MCF 10A (cell line): ENCODE measurements at places on chromosomes 12 and 14.

GRCh38 chr14:63249092-63249491 lies 44.8 kb downstream of the RHOJ start:
- no peak for DNase-seq

DNA sequence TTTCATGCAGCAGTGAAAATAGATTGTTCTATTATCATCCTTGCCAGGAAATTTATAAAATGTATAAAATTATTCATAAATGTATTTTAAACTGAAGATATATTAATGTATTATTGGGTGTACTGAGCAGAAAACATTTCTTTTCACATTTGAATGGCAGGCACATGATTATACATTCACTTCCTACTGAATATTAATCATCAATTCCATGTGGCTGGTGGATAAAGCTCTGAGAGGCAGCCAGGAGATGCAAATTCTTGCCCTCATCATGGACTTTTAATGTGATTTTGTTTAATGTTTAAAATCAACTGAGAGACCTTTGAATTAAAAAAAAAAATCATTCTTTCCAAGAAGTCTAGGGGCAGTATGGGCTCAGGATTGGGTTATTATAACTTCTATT lies 40.8 kb downstream of the ANO6 start:
- no peak for DNase-seq

DNA sequence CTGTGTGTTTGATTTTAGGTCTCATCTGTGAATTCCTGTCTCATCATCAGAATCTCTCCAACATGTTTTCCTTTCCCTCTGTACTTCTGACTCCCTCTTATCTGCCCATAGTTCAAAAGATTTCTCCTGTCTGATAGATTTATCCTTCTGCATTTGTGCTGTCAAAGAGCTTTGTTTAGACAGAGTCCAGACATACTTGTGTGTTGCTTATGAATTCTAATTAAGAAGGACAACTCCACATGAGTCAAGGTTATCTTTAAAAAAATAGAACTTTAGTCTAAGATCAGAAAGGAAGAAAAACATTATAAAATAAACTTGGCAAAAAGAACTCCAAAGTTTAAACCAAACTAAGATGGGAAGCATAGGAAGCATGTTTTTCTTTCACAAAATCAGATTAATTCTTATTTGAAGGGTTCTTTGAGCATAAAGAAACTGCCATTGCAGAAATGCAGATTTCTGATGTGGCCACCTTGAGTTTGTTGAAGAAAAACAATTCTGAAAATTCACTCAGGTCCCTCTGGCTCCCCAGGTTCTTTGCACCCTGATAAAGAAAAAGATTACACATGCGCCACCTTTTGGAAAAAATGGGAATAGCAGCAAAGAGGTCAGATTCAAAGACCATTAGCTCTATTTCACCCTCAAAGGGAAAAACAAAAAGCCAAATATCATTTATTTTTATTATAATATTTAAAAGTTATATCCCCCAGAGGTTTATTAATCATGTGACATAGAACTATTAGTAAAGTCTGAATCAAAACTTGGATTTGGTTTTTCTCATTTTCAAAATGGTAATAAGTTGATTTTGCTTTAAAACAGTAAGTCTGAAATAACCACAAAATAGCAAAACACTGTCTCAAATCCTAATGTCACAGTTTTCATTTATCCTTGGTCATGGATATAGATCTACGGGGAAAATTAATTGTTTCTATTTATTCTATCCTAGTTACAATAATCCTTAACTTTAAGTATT lies 143.7 kb upstream of the DCN start:
- DNase-seq = peak; percentile 72

- DNase-seq = no peak
Measured at GRCh38 chr14:58287607-58288042, 10.7 kb upstream of the ARID4A start.

- no peak for DNase-seq
Measured at GRCh38 chr12:97452839-97453238, 9.8 kb upstream of the RMST start.

- no peak for DNase-seq
Measured at GRCh38 chr14:69355607-69356281, 42.4 kb downstream of the ERH start.

DNA sequence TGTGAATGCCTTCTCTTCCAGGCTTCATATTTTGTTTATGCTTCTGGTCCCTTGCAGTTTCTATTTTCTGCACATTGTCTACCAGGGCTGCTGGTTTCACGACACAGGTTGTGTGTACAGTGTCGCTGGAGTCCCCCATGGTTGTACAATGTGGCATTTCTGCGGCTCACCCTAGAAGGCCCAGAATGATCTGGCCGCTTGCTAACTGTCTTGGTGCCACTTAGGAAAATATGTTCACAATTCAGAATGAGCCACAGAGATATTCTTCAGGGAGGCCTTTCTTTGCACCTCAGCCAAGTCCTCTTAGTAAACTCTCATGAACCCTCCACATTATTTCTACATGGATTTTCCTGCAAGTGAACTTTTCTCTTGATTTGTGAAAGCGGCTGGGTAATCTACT lies 195.4 kb downstream of the SUDS3 start:
- DNase-seq = no peak

DNA sequence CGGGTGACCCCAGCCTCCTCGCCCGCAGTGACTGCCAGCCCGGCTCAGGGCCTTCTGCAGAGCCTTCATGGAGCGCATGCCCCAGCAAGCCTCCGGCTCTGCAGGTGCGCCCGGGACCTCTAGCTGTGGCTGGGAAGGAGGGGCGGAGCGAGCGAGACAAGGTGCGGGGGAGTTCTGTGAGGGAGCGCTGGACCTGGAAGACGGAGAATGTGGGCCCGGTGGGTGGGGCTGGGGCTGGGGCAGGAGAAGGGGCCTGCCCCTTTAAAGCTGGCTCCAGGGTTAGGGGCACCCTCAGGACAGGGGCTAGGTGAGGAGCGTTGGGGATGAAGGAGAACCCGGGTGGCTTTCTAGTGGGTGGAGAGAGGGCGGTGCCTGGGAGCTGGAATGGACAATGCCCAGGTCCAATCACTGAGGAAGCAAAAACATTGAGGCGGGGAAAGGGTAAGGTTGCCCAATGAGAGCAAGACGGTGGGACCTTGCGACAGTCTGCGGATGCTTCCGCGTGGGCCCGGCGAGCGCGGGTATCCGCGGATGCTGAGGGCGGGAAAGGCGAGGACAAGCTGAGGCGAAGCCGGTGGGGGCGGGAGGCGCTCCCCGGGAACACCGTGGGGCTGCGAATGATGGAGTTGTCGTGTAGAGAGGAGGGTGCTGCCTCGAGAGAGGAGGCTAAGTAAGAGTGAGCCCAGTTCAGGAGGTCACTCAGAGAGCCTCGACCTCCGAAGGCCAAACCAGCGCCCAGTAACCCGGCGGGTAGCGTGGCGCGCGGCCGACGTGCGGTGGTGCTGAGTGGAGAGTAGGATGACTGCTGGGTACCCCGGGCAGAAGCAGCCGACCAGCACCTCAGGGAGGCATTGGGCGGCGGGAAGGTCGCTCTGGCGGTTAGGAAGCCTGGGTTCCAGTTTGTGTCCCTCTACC lies at the start of gene GLS2:
GLS2 (minus strand) TSS at position 121 of the 915 bp plus-strand sequence; CDS start at position 78, 43 bp downstream.
- peak; percentile 86 for DNase-seq

GRCh38 chr12:69661386-69661785 lies 37.7 kb downstream of the BEST3 start:
- DNase-seq = no peak

DNA sequence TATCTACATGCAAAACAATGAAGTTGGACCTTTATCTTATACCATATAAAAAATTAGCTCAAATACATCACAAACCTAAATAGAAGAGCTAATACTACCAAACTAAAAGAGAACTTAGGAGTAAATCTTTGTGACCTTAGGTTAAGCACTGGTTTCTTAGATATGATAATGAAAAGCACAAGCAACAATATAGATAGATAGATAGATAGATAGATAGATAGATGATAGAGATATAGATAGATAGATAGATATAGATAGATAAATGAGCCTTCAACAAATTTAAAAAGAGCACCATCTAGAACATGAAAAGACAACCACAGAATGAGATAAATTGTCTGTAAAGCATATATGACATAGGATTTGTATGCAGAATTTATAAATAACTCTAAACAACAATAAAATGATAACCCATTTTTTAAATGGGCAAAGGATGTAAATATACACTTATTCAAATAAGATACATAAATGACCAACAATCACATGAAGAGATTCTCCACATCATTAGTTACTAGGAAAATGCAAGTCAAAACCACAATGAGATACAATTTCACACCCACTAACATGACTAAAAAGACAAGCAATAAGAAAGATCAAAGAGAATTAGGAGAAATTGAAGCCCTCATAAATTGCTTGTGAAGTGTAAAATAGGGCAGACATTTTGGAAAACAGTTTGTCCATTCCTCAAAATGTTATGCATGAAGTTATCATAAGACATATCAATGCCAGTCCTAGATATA lies 293.7 kb downstream of the BTG1 start:
- no peak for DNase-seq

DNA sequence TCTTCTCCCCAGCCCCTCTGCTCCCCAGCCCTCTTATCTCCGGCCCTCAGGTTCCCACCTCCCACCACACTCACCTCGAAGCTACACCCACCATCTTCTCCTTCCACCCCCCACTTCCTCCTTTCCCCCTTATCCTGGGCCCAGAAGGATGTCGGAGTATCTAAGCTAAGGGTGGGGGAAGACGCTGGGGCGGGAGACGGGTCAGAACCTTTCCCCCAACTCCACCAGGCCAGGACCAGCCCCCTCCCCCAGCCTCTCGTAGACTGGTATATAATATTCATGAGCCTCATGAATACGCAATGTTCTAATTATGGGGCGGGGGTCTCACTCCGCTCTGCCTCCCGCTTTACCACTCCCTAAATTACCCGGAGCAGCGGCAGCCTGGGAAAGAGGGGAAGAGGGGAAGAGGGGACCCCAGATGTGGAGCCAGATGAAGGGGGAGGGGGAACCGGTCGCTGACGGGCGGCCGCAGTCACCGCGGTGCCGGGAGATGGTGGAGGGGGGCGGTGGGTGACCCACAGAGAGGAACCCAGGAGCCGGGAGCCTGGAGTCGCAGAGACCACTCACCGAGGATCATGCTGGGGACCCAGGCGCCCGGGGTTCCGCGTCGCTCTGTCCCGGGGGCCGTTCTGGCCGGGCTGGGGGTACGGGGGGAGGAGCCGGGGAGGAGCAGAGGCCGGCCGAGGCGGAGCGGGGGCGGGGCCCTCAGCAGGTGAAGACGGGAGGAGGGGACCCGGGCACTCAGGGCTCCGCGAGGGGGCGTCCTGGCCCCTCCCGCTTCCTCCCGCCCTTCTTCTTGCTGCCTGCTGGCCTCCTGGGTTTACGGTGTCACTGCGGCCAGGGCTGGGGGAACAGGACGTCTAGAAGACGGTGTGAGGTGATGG lies 6.4 kb upstream of the ZNF385A start:
- no peak for DNase-seq

- no peak for DNase-seq
Measured at GRCh38 chr14:73216030-73216429, 21.3 kb upstream of the PAPLN start.

DNA sequence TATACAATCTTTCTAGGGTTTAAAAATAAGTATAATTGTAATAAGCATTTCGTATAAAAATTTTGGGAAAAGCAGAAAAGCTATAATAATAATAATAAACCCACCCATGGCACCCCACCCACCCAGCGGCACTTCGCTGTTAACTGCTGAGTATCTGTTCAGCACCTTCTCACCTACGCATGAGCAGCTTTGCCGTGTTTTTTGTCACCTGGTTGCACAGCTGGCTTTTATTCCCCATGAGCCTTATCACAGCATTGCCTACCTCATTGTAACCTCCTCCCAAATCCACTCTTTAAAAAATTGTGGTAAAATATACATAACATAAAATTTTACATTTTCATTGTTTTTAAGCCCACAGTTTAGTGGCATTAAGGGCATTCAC lies 34.7 kb downstream of the CYP46A1 start:
- DNase-seq = no peak

- DNase-seq = no peak
Measured at GRCh38 chr12:57739914-57740538, 1.5 kb upstream of the AGAP2 start.

GRCh38 chr14:60095781-60096450 lies 4.2 kb downstream of the PCNX4 start:
- no peak for DNase-seq

DNA sequence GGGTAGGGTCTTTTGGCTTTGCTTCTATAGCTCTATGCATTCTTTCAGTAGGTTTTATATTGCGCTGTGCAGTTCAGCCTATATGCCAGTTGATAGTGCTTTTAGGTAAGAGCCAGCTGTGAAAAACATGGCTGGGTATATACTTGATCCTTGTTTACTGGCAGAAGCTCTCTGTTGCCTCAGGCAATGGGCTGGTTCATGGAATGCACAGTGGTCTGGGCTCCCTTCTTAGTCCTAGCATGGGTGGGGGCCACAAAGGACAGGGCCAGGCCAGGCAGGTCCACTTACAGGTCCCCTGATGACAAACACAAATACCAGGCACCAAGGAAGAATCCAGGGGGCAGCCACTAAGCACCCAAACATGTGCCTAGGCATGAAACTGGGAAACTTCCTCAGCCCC lies 240.7 kb downstream of the SEC23A start:
- DNase-seq = no peak

DNA sequence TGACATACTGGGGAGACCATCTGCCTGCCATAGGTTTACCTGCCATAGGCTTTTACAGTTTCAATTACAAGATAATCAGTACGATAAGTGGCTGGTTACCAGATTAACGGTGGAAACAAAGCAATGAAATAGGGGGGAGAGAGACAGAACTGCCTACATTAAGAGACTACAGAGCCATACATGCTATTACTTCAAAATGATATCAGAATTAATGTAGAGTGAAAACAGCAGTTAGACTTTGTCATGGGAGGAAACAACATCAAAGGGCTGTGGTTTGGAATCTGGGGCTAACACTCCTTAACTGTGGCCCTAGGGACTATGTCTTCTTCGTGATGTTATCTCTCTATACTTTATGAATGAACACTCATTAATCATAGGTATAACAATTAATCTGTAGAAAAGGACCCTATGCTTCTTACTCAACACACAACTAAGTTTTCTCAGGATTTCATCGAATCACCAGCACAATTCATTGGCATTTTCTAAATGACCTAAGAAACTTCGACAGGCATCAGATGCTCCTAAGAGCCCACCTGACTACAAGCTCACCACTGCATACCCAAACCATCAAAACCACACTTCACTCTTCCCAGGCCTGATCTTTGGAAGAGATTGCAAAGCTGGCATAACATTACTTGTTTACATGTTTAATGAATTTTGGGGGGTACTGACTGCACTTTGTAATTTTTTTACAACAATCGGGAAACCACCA lies 475.6 kb upstream of the SOX5 start:
- DNase-seq = no peak

- DNase-seq = no peak
Measured at GRCh38 chr12:5014269-5014668, 29.4 kb upstream of the KCNA5 start.

DNA sequence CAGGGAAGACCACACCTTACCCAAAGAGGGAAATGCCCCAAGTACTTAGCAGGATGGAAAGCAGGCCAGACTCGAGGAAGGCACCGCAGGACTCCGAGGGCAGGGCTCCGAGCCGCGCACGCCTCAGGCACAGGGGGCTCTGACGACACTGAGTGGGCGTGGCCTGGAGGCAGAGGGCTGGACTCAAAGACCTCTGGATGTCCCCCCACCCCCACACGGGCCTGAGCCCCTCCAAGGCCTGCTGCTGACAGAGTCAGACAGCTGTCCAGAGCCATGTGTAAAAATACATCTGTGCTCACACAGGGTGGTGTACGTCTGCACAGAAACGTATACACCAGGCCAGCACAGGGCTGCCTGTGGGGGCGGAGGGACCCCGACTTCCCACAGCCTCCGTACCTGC lies 1.4 kb downstream of the AKT1 start:
- peak; percentile 60 for DNase-seq

GRCh38 chr12:12403264-12404248 lies 46.7 kb downstream of the BORCS5 start:
- DNase-seq = no peak

- no peak for DNase-seq
Measured at GRCh38 chr14:65791191-65791981, 378.9 kb downstream of the FUT8 start.
